ENCODE measurements at places on chromosomes 7 and 10.
A peak's percentile ranks its signal among the peaks of the same experiment; 100 is the strongest.

GRCh38 chr10:90461437-90462155 lies 396.2 kb downstream of the HTR7 start:
- no peak for DNase-seq

DNA sequence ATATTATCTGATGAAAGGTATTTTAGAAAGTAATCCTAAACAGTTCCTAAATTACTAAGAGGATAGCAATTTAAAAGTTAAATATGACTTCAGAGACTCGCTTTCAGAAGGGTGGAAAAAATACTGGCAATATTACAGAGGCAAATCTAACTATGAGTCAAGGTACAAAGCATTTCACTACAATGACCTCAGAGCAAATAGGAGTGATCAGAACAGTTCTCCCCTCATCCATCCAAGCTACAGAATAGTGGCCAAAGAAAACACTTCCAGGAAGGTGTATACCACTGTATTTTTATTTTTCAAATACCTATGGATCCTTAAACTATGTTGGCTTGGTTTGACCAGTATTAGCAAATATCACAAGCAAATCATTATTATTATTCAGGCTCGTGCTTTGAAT lies 112.8 kb upstream of the ODAD2 start:
- peak; percentile 74 for DNase-seq

DNA sequence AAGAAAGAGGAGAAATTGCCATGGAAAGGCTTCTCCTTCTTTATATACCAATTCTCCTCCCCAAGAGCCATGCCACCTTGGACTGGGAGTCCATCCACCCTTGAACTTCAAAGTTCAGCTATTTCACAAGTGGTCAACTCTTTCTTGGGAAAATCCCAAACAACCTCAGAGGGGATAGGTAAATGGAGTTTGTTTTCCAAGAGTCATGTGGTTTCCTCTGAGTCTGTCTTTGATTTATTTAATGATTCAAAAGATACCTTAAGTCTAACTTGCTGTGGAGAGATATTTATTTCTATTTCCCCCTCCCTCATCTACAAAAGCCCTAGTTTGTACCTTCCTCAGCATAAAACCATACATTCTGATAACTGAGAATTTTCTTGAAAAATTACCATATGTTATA lies 758.6 kb upstream of the IGFBP3 start:
- DNase-seq: no peak

GRCh38 chr7:52592698-52593097 lies 442.7 kb upstream of the POM121L12 start:
- no peak for DNase-seq

- no peak for DNase-seq
Measured at GRCh38 chr10:120691625-120692024, 159.5 kb upstream of the WDR11 start.

DNA sequence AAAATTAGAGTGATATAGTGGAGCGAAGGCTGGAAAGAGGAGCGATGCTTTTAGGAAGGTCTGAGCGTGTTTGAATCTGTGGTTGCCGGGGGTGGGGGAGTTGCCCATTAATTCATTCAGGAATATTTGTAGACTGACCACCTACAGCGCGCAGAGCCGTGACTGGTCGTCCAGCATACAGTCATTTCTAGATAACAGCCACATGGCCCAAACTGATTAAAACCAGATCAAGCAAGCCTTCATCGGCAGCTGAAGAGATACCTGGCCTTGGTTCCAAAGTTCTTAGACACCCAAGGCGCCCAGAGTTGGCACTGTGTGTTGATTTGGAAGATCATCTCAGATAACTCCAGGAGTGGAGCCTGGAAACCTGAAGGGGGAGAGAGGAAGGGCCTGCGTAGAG lies 1.7 kb downstream of the PROSER2 start:
- DNase-seq: no peak

DNA sequence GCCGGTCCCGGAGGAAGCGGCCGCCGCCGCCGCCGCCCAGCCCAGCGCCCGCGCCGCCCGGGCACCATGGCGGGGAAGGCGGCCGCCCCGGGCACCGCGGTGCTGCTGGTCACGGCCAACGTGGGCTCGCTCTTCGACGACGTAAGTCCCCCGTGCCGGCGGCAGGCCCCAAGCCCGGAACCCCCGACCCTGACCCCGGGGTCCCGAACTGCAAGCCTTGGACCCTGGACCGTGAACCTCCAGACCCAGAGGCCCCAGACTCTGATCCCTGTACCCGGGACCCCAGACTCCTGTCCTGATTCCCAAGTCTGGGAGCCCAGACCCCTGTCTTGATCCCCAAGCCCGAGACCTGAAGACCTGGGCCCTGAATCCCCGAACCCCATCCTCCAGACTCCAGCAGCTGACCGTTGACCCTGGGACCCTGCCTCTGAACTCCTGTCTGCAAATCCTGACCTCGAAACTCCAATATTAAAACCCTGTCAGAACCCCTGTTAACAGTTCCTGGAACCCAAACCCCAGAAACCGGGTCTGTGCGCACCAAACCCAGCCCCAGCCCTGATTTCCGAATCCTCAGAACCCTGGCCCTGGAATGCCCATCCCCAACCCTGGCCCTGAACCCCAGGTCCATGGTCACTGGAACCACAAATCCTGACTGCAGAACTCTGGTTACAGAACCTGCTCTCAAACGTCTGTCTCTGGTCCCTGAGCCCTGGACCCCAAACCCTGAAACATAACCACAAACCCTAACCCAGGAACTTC lies 623 bp downstream of the INPP5A start:
- DNase-seq: no peak

GRCh38 chr10:73934074-73934473 lies 23.1 kb downstream of the PLAU start:
- DNase-seq: no peak

- DNase-seq: no peak
Measured at GRCh38 chr10:119466655-119467054, 75.9 kb downstream of the RGS10 start.

GRCh38 chr10:13349463-13350274 lies 1.6 kb upstream of the SEPHS1 start:
- peak; percentile 64 for DNase-seq

DNA sequence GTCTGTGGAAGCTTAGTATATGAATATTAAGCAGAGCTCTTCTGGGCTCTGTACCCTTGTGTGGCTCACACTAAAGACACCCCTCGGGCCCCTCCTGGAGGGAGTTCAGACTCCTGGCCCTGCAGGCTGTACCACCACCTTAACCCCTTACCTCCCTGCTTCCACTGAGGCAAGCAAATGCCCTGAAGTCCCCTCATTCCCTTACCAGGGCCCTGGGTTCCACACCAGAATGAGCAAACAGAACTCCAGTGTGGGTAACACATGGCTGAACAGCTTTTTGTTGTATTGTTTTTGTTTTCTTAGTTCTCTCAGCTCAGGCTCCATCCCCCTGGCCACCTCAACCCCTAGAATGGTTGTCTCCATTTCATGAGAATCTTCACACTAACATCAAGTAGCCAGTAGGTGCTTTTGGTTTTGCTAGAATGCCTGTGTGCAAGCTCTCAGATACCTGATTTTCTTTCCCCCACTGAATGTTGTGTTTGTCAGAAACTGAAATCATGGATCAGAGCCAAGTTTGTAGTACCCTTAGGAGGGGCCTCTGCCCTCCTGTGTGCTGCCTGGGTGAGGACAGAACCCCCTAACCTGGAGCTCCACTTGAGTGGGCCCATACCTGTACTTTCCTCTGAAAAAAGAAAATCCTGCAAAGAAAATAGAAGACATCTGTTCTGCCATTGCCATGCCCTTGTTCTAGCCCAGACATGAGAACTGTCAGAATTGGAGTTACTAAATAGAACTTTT lies 2.8 kb upstream of the WAPL start:
- no peak for DNase-seq

DNA sequence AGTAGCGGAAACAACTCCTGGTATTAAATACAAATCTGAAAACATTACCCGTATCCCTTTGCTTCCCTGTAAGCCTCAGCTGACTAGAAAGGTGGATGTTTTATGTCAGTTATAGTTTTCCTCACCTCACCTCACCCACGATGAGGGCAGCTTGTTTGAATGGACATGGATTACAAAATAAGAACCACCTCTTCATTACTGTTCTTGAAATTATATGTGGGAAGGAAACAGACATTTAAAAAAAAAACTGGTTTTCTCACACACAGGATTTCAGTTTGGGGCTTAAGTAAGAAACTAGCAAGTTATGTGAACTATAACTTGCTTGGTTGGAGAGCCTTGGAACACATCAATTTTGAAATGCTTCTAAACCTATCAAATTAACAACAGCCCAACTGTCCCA lies 232.9 kb upstream of the CCDC6 start:
- no peak for DNase-seq

All from iris pigment epithelial cell (primary cell).